ENCODE measurements at places on chromosomes 1 and 21.

- H3K27ac ChIP-seq = no peak overlapping the region
- no peaks in the 10 kb centered on the region for H3K27me3 ChIP-seq
- no peaks in the 10 kb centered on the region for H3K36me3 ChIP-seq
- DNase-seq = no peak
- no peaks in the 10 kb centered on the region for H3K4me1 ChIP-seq
Observed at GRCh38 chr1:5620997-5621396, 371.2 kb downstream of the NPHP4 start.

DNA sequence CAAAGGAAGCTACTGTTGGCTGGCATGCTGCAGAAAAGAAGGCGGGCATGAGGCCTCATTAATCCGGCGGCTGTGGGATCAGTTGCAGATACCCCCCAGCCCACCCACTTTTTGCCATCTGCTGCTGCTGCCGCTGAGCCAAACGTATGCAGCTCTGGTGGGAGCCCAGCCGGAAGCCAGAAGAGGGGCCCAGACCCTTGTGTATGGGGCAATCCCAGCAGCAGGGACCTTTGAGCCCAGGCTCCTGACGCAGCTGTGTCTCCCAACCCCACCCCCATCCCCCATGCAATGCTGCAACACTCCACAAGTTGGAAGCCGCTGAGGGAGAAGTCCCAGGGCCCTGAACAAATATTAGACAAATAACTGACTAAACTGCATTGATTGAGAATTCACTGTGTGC, 106.0 kb downstream of the ELAVL4 start:
- no peak overlapping the region for H3K27ac ChIP-seq
- H3K4me3 ChIP-seq = no peak overlapping the region

DNA sequence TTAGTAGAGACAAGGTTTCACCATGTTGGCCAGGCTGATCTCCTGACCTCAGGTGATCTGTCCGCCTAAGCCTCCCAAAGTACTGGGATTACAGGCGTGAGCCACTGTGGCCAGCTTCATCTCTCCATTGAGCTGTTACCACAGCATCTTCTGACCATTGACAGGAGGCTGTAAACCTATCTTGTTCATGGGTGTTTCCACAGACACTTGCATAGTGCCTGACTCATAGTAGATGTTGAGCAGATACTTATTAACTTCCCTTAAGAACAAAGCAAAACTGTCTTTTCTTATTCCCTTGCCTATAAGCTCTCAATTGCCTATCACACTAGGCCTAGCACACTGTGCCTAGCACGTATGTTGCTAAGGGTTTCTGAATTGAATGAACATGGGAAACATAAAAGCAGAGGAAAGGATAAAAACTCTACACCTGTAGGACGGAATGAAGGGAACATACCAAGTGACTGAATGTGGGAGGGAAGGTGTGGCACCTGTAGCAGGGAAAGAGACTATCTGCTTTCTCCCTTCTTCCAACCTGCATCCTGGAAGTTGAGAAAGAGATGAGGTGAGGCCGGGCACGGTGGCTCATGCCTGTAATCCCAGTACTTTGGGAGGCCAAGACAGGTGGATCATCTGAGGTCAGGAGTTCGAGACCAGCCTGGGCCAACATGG, 1.2 kb upstream of the C1orf54 start:
- peaks cover 1% of the 10 kb centered on the region for H3K36me3 ChIP-seq
- H3K27me3 ChIP-seq = no peaks in the 10 kb centered on the region
- H3K4me3 ChIP-seq = no peak overlapping the region
- peaks cover 11% of the 10 kb centered on the region for H3K4me1 ChIP-seq
- no peak overlapping the region for H3K27ac ChIP-seq

GRCh38 chr1:156639601-156640101, 2.3 kb upstream of the BCAN start:
- no peak for DNase-seq
- no peak overlapping the region for H3K4me3 ChIP-seq
- H3K4me1 ChIP-seq = peaks cover 15% of the 10 kb centered on the region
- H3K27ac ChIP-seq = no peak overlapping the region
- H3K27me3 ChIP-seq = peaks cover 63% of the 10 kb centered on the region

DNA sequence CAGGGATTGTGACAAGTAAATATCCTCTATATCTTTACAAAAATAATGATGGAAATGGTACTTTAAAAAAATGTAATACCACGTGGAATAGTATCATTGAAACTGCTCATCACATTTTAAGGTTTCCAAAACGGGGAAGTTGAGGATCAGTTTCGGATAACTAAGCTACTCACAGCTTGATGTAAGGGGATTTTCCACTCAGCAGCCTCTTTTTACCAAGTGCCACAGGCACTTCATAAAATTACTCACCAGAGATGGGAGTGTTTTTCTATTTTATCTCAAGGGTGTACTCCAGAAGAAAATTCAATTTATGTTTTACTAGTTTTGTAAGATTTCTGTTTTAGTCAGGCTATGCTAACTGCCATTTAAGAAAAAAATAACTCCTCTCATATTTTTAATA, 91.7 kb downstream of the TPR start:
- H3K27ac ChIP-seq = no peak overlapping the region
- H3K27me3 ChIP-seq = no peaks in the 10 kb centered on the region
- DNase-seq = no peak
- no peaks in the 10 kb centered on the region for H3K4me1 ChIP-seq

DNA sequence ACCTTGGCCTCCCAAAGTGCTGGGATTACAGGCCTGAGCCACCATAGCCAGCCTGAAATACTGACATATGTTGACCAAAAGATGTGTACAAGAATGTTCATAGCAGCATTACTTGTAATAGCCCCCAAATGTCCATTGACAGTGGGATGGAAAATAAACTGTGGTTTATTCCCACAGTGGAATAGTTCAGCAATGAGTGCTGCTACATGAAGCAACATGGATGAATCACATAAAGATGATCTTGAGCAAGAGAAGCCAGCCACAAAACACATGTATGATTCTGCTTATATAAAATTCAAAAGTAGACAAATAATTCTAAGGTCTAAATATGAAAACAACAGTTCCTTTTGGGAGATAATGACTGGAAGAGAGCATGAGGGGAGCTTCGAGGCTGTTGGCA, 9.1 kb upstream of the CREG1 start:
- no peak for DNase-seq
- no peaks in the 10 kb centered on the region for H3K4me1 ChIP-seq
- no peaks in the 10 kb centered on the region for H3K36me3 ChIP-seq
- no peak overlapping the region for H3K4me3 ChIP-seq
- H3K27ac ChIP-seq = no peak overlapping the region

DNA sequence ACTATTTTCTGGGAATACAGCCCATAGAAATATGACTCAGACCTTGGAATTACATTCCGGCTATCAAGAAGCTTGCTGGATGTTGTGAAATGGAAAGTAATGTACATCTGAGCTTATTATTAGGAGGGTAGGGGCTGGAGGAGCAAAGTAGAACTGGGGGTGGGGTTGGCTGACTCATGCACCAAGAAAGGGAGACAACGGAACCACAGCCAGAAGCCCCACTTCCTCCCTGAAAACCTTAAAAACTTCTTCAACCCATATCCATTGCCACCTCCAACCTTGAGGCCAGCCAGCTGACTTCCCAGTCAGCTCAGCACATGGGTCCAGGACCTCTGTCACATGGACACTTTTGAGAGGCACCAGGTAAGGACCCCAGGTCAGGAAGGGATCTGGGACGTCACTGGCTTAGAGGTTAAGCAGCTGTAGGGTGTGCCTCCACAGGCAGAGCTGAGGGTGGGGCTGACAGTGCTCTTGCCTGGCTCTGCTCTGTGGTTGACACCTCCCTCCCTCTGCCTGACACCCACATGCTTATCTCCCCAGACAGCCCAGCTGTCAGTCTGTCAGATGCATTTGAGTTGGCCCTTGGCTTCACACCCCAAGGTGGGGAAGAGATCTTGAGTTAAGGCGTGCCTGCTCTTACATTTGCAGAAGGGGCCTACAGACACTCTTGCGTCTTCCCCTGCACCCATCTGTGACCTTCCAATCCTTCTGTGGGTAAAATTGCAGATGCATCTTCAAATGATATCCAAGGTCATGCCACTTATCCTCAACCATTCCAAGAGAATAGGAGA, 5.7 kb upstream of the ZNF683 start:
- H3K27me3 ChIP-seq = no peaks in the 10 kb centered on the region
- H3K4me3 ChIP-seq = no peak overlapping the region
- H3K27ac ChIP-seq = no peak overlapping the region

- no peaks in the 10 kb centered on the region for H3K36me3 ChIP-seq
- H3K4me3 ChIP-seq = no peak overlapping the region
- no peak overlapping the region for H3K27ac ChIP-seq
- no peaks in the 10 kb centered on the region for H3K27me3 ChIP-seq
- DNase-seq = no peak
Observed at GRCh38 chr1:201192261-201192788, 1.7 kb downstream of the IGFN1 start.

DNA sequence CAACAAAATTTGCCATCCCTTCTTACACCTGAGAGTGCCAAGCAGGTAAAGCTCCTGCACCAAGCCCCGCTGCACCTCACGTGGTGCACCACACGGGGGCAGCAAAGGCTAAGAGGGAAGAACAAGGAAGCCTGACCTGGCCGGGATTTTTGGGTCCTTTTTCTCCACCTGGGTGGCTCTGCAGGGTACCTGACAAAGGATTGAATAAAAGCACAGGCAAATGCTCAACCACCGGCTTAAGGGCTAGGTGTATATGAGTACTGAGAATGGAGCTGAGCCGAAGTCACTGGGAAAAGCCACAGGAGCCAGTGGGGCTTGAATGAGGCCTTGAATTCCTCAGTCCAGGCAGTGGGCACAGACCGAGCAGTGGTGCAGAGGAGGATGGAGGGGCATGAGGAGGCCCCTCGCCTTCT, 36.4 kb downstream of the ZNF697 start:
- H3K4me1 ChIP-seq = no peaks in the 10 kb centered on the region
- no peak overlapping the region for H3K27ac ChIP-seq
- H3K36me3 ChIP-seq = no peaks in the 10 kb centered on the region
- no peak overlapping the region for H3K4me3 ChIP-seq

- DNase-seq = no peak
- peaks cover 70% of the 10 kb centered on the region for H3K36me3 ChIP-seq
- H3K27me3 ChIP-seq = no peaks in the 10 kb centered on the region
- H3K4me3 ChIP-seq = no peak overlapping the region
Observed at GRCh38 chr21:32739946-32740345, 12.1 kb upstream of the SYNJ1 start.

DNA sequence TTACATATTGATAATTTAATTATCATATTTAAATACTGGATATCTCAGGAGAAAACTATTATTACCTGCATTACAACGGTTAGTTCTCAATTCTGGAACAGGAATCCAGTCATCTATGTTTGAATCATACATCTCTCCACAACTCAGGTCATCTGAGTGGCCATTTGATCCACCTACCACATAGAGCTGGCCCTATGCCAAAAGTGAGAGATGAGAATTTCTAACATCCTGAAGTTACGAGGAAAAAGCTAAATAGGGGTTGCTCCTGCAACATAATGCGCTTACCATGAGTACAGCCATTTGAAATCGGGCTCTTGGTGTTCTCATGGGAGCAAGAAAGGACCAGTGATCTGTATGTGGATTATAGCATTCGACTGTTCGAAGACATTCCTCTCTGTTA, 16.9 kb downstream of the IVNS1ABP start:
- no peak for DNase-seq
- no peak overlapping the region for H3K27ac ChIP-seq
- no peak overlapping the region for H3K4me3 ChIP-seq
- peaks cover 78% of the 10 kb centered on the region for H3K36me3 ChIP-seq
- H3K4me1 ChIP-seq = no peaks in the 10 kb centered on the region

- DNase-seq = no peak
- H3K4me1 ChIP-seq = no peaks in the 10 kb centered on the region
- no peak overlapping the region for H3K4me3 ChIP-seq
- H3K27ac ChIP-seq = no peak overlapping the region
- no peaks in the 10 kb centered on the region for H3K27me3 ChIP-seq
Observed at GRCh38 chr21:46168238-46168637, 12.9 kb upstream of the FTCD start.

- H3K4me3 ChIP-seq = no peak overlapping the region
- H3K27me3 ChIP-seq = no peaks in the 10 kb centered on the region
Observed at GRCh38 chr1:78799926-78800325, 150.3 kb downstream of the IFI44 start.

- H3K4me1 ChIP-seq = peaks cover 11% of the 10 kb centered on the region
- no peak overlapping the region for H3K4me3 ChIP-seq
- DNase-seq = no peak
- no peak overlapping the region for H3K27ac ChIP-seq
- peaks cover 19% of the 10 kb centered on the region for H3K27me3 ChIP-seq
Observed at GRCh38 chr21:37076087-37076850, 3.2 kb downstream of the TTC3 start.

GRCh38 chr1:17319561-17320350, 11.8 kb downstream of the PADI4 start:
- no peak overlapping the region for H3K27ac ChIP-seq
- H3K36me3 ChIP-seq = no peaks in the 10 kb centered on the region
- H3K27me3 ChIP-seq = no peaks in the 10 kb centered on the region
- DNase-seq = no peak
- peaks cover 12% of the 10 kb centered on the region for H3K4me1 ChIP-seq
- no peak overlapping the region for H3K4me3 ChIP-seq

DNA sequence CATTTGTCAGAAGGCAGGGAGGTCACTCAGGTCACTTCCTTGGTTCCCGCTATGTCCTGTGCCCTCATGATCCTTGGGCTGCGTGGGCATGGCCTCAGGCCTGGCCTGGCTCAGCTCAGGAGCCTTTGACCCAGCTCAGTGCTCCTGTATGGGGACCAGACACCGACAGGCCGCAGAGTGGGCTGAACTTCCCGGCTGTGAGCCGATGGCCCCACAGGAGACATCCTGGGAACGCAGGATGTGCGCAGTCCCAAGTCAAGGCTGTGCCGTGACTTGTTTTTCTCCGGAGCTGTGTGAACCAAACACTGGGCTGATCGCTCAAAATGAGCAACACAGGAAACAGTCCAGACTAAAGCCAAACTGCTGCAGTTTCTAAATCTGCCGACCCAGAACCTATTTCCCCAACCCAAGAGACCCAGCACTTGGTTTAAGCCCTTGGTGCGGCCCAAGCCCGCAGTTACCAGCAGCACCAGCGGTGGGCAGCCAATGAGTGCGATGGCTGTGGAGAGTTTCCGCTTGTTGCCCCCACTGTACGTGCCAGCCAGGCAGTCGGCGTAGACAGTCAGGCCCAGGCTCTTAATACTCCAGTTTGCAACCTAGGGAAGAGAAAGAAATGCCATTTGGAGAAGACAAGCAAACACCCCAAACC, 92.3 kb upstream of the GCLM start:
- no peaks in the 10 kb centered on the region for H3K36me3 ChIP-seq
- no peak overlapping the region for H3K27ac ChIP-seq
- H3K4me3 ChIP-seq = no peak overlapping the region
- DNase-seq = no peak
